ENCODE measurements at places on chromosomes 5 and 9.

- no peak for DNase-seq
Observed at GRCh38 chr5:132064140-132064539, 3.7 kb downstream of the IL3 start.

- no peak for DNase-seq
Observed at GRCh38 chr5:174272671-174273070, 227.2 kb downstream of the NSG2 start.

DNA sequence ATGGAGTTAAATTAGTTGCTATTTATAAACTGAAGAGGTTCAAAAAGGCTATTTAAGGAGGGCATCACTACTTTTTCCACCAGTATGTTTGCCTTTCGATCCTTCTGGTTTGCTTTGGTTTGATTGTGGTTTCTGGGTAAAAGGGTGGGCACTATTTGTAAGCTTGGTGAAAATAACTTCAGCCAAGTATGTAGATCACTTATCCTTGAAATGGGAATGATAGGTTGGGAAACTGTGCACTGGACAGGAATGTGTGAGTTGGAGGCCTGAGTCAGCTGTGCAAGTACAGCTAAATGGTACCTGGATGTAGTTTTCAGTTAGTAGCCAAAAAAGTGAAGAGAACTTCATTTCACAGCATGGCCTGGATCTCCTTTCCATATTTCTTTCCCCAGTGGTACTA is 466.2 kb downstream of the ENC1 start:
- no peak for DNase-seq

GRCh38 chr5:43215073-43215631 is 23.1 kb downstream of the NIM1K start:
- no peak for DNase-seq

- DNase-seq, result no peak
Observed at GRCh38 chr9:26066237-26066636, 388.0 kb upstream of the TUSC1 start.

GRCh38 chr5:56666901-56667300 is 148.4 kb upstream of the MAP3K1 start:
- no peak for DNase-seq

DNA sequence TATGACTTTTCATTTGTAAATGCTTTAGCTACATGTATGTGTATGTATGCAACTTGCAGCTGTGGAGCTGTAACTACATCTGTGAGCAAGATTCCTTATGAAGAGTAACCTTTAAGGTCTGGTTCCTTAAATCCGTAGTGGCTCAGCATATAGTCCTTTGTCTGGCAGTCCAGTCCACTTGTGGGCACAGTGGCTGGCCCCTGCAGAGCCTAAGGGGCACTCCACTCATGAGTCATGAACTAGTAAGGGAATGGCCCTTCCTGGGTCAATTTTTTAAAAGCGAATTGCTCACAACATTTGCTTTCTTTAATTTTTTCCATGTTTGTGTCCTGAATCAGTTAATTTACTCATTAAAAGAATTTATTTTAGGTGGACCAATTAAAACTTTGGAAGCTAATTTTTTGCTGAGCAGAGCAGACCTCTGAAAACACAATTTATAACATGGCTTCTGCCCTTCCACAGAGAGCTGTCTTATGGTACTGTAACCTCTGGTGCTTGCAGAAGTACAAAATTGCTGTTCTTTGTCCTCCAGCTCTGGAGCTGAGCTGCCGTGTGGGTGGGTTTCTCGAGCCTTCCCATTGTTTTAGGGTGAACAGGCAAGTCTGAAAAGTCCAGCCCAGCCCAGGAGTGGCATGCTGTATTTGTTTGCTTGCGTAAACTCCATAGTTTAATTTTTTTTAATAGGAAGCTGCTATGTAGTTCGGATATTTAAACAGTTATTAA is 110.1 kb downstream of the MVB12B start:
- no peak for DNase-seq

Measured in BJ (cell line).